ENCODE measurements at places on chromosomes 16 and 17.

DNA sequence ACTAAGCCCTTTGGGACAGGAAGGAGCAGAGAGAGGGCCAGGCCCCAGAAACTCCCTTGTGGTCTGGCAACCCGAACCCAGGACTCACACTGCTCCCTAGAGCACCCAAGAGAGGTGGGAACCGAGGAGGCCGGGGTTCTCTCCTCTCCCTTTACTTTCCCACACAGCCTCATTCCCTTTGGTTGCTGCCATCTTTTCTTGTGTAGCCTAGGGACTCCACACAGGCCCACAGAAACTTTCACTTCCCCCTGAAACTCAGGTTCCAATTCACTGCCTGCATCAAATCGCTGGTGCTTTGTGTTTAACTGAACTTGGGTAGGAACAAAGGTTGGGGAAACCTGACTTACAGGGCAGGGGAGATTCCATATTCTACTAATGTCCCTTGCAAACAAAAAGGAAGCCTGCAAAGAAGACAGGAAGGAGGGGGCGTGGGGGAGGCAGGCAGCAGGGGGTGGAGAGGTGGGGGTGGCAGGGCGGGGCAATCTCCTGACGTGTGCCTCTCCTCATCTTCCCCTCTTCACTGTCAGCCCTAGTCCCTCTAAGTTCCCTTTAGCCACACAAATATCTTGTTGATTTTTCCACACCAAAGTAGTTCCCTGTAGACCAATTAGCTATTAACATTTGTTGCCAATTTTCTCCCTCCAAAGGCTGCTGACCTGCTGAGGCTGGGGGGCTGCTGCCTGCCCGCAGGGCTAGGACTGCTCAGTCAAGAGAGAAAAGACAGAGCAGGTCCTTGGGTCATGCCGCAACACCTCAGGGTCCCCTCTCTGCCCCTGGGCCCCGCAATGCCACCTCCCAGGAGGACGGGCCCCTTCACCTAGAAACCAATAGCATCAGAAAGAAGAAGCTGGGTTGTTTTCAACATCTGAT lies 8.0 kb downstream of the ST3GAL2 start:
- DNase-seq, result no peak

DNA sequence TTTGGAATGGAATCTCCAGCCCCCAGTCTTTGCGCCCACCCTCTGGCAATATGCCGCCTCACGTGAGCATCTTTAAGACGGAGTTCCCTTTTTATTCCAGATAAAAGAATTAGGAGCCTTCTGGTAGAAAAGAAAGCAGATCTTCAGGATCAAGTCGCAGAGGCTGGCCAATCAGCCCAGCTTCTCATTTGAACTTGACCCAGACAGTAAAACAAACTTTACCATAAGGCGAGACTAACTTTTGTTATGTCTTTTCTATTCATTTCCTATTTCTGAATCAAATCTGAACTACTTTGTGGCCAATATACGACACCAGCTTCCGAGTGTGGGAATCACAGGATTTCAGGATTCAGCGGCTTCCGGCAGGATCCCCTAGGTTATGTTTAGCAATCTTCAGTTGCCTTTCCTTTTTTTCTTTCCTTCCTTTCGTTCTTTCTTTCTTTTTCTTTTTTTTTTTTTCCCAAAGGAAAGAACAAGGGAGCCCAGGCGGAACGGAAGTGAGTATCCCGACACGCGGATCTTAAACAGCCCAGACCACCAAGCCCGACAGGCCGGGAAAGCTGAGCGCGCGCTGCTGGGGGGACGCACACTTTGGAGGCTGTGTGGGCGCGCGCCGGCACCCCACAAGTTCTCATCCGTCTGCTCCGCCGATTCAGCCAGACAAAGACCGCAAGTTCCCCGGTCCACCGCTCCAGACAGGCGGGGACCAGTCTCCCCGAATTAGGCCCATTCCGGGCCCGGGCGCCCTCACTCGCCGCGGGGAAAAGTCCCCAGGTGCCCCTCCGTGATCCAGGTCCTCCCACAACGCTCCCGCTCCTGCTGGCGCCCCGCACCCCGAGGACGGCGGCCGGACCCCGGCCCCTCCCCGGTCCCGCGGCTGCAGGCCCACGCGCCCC lies 633 bp downstream of the TBC1D16 start:
- DNase-seq, result no peak

GRCh38 chr17:63557416-63557815 lies 7.1 kb downstream of the DCAF7 start:
- no peak for DNase-seq

- no peak for DNase-seq
Measured at GRCh38 chr16:73480381-73480780, 432.5 kb upstream of the ZFHX3 start.

DNA sequence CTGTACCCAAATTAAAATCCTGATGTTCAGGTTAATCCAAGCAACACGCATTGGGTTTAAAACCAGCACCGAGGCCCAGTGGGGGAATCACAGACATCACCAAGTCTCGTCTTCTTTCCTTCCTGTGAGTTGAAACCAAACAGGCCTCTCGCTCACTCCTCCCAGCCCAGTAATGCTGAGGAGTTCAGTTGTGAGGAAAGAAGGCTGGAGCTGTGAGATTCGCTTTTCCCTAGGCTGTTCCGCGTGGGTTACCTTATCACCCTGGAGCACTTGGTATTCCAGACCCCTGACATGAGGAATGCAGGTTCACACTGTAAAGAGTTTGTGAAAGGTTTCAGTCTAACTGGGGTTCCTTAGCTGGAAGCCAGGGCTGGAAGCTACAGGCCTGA lies 20.8 kb downstream of the CIBAR2 start:
- no peak for DNase-seq

DNA sequence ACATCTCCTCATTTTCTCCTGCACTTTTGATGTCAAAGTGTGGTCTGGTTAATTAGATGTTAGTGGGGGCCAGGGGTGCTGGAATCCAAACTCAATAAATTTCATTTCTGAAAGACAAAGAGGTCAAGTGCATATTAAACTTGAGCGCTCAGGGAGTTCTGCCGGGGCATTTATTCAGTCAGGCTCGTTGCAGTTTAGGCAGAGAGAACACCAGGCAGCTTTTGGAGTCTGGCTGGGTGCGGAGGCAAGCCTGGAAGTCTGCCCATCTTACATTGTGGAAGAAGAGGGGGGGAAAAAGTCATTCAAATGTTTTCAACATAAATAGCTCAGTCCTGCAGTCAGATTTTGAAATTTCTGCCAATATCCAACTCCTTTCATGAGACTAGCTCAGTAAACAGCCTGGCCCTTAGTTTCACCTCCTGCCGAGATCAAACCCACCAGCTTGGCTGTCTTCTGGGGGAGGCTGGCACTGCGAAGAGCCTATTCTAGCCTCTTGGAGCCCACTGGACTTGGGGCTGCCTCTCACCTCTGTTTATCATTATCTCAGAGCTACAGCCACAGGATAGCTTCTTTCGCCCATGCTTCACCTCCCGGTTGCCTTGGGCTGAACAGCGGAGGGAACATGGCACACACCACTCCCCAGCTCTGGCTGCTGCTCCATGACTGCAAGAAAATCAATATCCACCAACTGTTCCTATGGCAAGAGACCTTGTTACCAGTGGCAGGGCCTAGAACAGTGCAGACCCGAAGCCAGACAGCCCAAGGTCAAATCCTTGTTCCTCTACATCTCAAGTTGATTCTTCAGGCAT lies 177.4 kb upstream of the CDH5 start:
- DNase-seq, result peak; percentile 43

- no peak for DNase-seq
Measured at GRCh38 chr17:72860778-72861177, 231.7 kb downstream of the SLC39A11 start.

DNA sequence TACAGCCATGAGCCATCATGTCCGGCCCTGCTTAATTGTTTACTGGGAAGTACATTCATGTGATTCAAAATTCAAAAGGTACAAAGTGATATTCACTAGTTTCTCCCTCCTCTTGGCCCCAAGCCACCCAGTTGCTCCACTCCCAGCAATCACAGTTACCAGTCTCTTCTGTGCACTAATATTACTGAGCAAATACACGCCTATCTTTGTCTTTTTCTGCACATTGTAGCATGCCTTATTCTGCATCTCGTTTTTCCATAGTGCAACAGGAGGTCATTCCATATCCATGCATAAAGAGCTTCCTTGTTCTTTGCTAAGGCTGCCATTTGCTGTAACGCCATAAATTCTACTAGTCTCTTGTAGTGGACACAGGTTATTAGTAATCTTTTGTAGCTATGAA lies 2.2 kb upstream of the ALOX15 start:
- no peak for DNase-seq

- DNase-seq, result peak; percentile 38
Measured at GRCh38 chr16:8722025-8722348, 47.6 kb downstream of the ABAT start.

DNA sequence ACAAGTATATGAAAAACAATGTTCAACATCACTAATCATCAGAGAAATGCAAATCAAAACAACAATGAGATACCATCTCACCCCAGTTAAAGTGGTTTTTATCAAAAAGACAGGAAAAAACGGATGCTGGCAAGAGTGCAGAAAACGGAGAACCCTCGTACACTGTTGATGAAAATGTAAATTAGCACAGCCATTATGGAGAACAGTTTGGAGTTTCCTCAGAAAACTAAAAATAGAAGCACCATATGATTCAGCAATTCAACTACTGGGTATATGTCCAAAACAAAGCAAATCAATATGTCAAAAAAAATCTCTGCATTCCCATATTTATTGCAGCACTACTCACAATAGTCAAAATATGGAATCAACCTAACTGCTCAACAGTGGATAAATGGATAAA lies 50.1 kb upstream of the CES5A start:
- DNase-seq, result no peak

- no peak for DNase-seq
Measured at GRCh38 chr17:78019976-78020716, 61.6 kb downstream of the TNRC6C start.

DNA sequence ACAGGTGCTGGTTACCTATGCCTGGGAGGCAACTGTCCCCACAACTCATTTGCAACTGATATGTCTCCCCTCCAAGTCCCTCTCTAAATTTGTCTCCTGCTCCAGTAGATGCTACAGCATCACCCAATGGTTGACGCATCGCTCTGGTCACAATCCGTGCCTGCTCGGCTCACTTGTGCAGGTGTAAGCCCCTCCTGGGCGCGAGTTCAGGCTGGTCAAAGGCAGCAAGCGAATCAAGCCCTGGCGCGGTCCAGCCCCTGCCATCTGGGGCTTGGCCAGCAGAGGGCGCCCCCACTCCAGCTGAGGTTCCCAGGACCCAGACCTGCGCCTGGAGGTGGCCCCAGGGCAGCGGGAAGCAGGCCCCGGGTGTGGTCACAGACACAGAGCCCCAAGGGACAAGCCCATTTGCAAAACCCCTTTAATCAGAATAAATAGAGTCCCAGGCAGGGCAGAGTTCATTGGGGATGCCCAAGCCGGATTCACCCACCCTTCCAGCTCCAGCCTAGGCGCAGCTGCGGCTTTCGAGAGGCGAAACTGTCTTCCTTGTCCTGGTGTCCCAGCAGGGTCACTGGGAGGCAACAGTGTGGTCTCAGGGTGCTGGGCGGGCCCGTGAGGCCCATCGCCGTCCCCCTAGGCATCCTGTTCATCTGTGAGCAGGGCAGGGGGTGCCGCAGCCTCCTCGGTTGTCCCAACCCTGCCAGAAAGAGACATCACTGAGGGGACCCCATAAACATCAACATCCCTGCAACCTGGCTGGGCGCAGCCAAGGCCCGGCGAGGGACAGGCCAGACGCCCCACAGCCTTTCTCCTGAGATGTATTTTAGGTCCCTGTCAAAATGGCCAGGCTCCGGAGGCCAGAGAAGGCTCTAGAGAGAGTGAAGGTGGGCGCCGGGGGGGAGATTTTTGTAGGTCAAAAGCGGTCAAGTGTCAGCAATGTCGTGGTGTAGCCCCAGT lies 15.8 kb downstream of the TMC6 start:
- DNase-seq, result peak; percentile 38

GRCh38 chr17:74259667-74260524 lies 14.1 kb upstream of the DNAI2 start:
- DNase-seq, result peak; percentile 4

DNA sequence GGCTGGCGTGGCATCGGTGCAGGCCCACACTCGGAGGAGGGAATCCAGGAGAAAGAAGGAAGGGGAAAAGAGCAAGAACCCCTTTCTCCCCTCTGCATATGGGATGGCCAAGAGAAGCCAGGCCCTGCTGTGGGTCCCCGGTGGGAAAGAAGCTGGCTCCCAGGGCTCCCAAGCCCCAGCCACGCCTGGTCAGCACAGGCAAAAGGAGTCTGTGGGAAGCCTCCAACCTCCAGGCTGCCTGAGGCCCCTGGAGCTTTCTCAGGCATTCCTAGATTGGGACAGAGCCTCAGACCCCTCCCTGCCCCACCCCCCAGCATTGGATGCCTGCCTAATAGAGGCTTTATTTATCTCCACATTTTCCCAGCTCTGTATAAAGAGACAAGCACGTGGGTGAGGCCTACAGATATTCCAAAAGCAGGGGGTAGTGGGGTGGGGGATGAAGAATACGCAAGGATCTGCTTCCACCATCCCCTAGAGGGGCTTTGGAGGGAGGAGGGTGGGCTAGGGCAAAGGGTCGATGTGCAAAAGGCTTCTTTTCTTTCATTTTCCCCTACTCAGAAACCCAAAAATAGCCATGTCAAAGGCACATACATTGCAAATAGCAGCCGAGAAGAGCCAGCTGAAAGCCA lies 56.4 kb downstream of the MPRIP start:
- DNase-seq, result no peak

GRCh38 chr16:87956365-87957231 lies 5.4 kb downstream of the BANP start:
- no peak for DNase-seq

DNA sequence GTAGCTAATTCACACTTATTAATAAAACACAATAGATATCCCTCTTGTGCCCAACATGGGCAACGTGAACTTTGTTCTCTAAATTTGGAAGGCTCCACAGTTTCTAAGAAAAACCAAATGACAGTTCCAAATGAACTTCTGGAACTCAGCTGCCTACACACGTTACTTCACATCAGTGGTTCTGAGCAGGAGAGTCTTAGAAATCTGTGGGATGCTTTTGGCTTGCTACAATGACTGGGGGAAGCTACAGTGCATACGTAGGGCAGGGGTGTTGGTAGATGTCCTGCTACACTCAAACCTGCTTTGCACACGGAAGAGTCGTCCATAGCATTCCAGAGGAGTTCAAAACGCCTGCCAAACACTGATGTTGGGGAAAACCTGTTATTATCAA lies 8.0 kb downstream of the TXNDC11 start:
- DNase-seq, result no peak

GRCh38 chr16:84741340-84741830 lies 41.6 kb downstream of the USP10 start:
- DNase-seq, result no peak

- no peak for DNase-seq
Measured at GRCh38 chr17:50865868-50866260, 290 bp downstream of the TOB1 start.

- peak; percentile 91 for DNase-seq
Measured at GRCh38 chr17:66755101-66755943, 79.6 kb upstream of the CACNG5 start.

- no peak for DNase-seq
Measured at GRCh38 chr17:75530837-75531720, 5.6 kb downstream of the LLGL2 start.

DNA sequence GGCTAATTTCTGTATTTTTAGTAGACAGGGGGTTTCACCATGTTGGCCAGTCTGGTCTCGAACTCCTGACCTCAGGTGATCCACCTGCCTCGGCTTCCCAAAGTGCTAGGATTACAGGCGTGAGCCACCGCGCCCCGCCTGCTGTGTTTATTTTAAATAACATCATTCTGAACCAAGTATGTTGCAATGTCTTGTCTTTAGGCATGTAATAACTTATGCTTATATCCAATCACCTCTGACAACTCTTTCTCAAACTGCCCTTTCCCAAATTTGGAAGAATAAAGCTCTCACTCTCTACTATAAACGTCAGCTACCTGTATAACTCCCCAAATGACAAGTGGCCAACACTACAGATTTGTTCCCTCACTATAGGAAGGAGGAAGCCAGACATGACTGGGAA lies 103.1 kb upstream of the FA2H start:
- DNase-seq, result no peak

- peak; percentile 53 for DNase-seq
Measured at GRCh38 chr17:9479964-9480363, 95.7 kb downstream of the STX8 start.
